ENCODE measurements at places on chromosomes 5 and 9.
A peak's percentile ranks its signal among the peaks of the same experiment; 100 is the strongest.

DNA sequence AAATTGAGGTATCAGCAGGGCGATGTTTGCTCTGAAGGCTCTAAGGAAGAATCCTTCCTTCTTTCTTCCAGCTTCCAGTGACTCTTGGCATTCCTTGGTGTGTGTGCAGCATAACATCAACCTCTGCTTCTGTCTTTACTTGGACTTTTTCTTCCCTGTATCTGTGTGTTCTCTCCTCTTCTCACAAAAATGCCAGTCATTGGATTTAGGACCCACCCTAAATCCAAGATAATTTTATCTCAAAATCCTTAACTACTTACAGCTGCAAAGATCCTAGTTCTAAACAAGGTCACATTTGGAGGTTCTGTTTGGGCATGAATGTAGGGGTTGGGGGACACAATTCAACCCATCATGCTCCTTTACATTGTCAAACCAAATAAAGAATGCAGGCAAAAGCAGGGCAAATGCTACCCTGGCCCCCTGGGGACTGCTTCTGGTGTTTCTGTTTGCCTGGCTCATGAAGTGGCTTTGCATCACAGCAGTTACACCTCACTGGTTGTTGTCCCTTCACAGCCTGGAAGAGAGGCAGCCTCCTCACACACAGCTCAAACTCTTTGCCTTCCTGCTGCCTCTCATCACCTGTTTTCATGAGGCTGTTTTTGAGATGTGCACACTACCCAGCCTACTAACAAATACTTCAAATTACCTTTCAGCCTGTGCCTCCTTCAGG, 64.8 kb upstream of the PLCXD3 start:
- H3K27ac ChIP-seq = no peak overlapping the region
- no peaks in the 10 kb centered on the region for H3K36me3 ChIP-seq
- no peaks in the 10 kb centered on the region for H3K27me3 ChIP-seq
- no peak for DNase-seq

- no peak overlapping the region for H3K27ac ChIP-seq
- H3K27me3 ChIP-seq = no peaks in the 10 kb centered on the region
- no peak for DNase-seq
- no peaks in the 10 kb centered on the region for H3K36me3 ChIP-seq
- H3K4me1 ChIP-seq = no peaks in the 10 kb centered on the region
Measured at GRCh38 chr5:164439799-164440198, 934.4 kb downstream of the MAT2B start.

DNA sequence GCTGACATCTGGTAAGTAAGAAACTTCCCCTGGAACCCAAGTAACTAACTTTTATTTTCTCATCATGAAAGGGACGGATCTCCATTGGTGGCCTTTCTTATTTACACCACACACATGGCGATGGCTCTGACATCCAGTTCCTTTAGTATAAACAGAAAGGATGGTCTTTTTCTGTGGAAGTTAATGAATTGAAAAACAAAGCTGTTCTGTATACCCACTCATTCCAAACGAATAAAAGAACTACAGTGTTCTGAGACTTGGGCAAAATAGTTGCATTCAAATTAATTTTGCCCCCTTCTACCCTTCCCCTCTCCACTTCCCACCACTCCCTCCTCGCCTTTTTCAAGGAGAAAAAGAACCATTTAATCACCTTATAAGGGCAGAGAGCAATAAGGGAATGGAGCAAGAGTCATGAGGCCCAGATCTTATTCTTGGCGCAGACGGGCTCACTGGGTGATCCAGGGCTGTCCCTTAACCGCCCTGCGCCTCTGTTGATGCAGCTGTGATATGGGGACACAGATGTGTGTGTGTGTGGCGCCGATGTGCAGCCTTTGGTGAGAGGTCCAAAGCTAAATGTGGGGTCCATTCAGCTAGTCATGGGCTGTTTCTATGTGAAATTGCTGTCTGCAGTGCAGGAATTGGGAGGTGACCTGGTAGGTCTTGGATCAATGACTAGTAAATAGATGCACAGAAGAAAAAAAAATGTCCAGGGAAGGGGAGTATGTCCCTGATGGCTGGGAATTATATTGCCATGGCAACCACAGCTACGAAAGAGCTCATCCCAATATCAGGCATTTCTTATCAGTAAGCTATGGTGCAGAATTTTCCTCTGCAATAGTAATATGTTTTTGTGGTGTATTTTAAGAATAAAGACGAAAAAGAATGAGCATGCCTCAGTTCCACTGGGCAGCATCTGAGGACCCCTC, 141.5 kb upstream of the ERCC6L2 start:
- no peak for DNase-seq
- no peak overlapping the region for H3K4me3 ChIP-seq
- no peaks in the 10 kb centered on the region for H3K4me1 ChIP-seq
- no peaks in the 10 kb centered on the region for H3K36me3 ChIP-seq

DNA sequence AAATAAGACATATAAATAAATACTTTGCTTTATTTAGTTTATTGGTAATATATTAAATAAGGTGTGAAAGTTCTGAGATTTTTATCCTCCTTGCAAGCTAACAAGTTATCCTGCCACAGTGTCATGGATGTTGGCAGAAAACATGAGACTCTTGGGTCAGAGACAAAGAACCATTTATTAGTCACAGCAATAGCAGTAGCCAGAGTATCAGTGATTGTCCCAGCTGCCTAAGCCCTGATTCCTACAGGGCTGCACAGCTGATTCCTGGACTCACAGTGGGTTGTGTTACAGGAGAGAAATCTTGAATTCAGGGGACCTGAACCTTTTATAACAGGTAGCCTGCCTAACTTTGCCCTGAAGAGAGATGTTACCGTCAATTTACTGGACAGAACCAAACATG, 304.5 kb upstream of the ZNF608 start:
- H3K4me1 ChIP-seq = no peaks in the 10 kb centered on the region
- no peaks in the 10 kb centered on the region for H3K27me3 ChIP-seq
- H3K27ac ChIP-seq = no peak overlapping the region
- no peak overlapping the region for H3K4me3 ChIP-seq
- DNase-seq = no peak

GRCh38 chr9:121827251-121827967, 176.0 kb downstream of the DAB2IP start:
- H3K36me3 ChIP-seq = no peaks in the 10 kb centered on the region
- DNase-seq = no peak

DNA sequence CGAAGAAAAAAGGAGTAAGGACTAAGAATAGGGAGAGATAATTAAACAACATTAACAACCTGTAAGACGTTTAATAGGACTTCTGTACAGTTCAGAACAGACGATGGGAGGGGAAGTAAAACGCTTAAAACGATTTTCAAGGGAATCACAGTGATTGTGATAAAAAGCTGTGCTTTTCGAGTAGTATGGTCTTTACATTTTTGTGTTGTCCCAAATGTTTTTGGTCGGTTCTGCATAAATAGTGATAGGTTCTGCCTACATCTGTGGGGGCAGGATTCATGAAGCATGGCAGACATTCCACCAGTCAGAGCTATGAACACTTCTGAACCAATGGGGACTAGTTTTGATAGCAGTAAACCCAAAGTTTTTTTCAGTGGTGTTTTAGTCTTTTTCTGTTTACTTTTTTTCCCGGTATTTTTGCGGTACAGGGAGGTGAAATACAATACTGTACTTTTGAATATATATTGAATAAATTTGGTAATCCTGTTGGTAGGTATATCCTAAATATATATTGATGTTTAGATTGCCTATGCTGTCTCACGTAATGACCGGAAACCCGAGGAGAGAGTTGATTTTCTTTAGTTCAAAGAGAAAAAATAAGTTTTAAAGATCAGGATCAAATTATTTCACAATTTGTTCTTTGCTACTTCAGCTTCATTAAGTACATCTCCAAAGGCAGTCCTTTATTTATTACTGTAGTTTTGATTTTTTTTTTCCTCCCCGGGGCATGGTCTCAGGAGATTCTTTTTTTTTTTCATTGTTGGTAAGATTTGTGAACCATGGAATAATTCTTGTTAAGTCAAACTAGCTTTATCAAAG, 1.3 kb downstream of the ERBIN start:
- H3K4me1 ChIP-seq = peaks cover 5% of the 10 kb centered on the region
- H3K27me3 ChIP-seq = no peaks in the 10 kb centered on the region
- peak overlapping the region; percentile 97 for H3K27ac ChIP-seq
- peak; percentile 72 for DNase-seq
- H3K4me3 ChIP-seq = peak overlapping the region; percentile 90

DNA sequence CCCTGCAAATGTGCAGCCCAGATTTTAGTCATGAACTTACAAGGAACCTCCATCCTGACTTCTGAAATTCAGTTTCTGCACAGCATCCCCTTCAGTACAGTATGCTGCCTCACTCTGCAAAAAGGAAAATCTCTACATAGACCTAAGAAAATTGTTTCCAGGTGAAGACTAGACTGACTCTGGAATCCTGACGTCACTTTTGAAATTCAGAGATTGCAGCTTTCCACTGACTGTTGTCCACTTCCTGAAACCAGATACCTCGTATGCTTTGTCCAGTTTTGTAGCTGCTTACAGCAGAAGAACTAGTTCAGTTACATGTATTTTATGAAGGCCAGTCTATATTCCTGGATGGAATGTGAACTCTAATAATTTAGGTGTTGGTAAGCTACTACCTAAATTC, 629.3 kb upstream of the ST8SIA4 start:
- H3K27ac ChIP-seq = no peak overlapping the region
- no peaks in the 10 kb centered on the region for H3K4me1 ChIP-seq
- DNase-seq = no peak

DNA sequence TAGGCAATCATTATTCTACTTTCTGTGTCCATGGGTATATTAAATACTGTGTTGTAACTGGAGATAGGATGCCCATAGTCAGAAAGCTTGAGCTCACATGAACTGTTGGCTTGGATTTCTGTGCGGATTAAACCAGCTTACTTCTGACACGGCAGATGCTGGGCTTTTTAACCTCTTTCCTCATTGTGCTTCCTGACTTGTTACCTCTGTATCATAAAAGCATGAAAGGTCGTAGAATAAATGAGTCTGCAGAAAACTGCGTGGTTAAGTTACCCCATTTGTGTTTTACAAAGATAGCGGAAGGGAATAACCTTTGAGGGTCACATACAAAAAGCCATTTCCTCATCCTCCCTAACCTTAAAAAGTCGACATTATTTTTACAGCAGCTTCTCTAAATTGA, 199.5 kb upstream of the DMRT1 start:
- H3K4me1 ChIP-seq = no peaks in the 10 kb centered on the region
- H3K27me3 ChIP-seq = no peaks in the 10 kb centered on the region
- H3K27ac ChIP-seq = no peak overlapping the region
- H3K4me3 ChIP-seq = no peak overlapping the region

GRCh38 chr9:81118416-81118815, 570.9 kb downstream of the TLE1 start:
- H3K4me1 ChIP-seq = no peaks in the 10 kb centered on the region
- no peaks in the 10 kb centered on the region for H3K27me3 ChIP-seq
- H3K4me3 ChIP-seq = no peak overlapping the region
- no peak overlapping the region for H3K27ac ChIP-seq
- no peaks in the 10 kb centered on the region for H3K36me3 ChIP-seq

DNA sequence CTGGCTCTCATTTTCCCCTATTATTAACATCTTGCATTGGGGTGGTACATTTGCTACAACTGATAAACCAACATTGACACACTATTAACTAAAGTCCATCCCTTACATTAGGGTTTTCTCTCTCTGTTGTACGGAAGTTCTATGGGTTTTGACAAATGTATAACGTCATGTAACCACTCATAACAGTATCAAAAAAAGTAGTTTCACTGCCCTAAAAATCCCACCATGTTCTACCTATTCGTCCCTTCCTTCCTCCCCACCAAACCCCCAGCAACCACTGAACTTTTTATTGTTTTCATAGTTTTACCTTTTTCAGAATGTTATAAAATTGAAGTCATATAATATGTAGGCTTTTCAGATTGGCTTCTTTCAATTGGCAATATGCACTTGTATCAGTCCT, 40.1 kb downstream of the MLLT3 start:
- no peak overlapping the region for H3K27ac ChIP-seq
- H3K4me1 ChIP-seq = no peaks in the 10 kb centered on the region
- H3K36me3 ChIP-seq = no peaks in the 10 kb centered on the region
- H3K27me3 ChIP-seq = no peaks in the 10 kb centered on the region
- DNase-seq = no peak

- no peak for DNase-seq
- H3K27ac ChIP-seq = no peak overlapping the region
- no peaks in the 10 kb centered on the region for H3K27me3 ChIP-seq
- H3K4me1 ChIP-seq = peaks cover 4% of the 10 kb centered on the region
- H3K36me3 ChIP-seq = no peaks in the 10 kb centered on the region
Measured at GRCh38 chr5:154712518-154713437, 42.4 kb upstream of the LARP1 start.

DNA sequence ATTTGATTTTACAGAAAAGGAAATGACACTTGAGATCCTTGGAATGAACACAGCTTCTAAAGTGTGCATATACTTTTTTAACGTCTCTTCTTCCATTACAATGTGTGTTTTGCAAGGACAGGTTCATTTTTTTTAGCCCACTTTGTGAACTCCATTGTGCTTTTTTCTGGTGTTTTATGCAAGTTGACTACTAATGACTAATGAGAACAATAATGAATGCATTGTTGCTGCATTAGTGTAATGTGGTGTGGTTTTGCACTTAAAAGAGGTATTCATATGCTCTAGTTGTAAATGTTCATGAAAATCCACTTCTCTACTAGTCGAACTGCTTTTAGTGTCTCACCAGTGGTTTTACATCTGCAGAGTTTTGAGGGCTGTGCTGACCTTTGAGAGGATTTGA, 93.6 kb downstream of the UHRF2 start:
- no peaks in the 10 kb centered on the region for H3K4me1 ChIP-seq
- peaks cover 31% of the 10 kb centered on the region for H3K36me3 ChIP-seq
- H3K27me3 ChIP-seq = no peaks in the 10 kb centered on the region
- H3K4me3 ChIP-seq = no peak overlapping the region
- no peak overlapping the region for H3K27ac ChIP-seq
- no peak for DNase-seq
